ENCODE measurements at places on chromosomes 5 and 9.

GRCh38 chr9:6938873-6939272 is 181.1 kb downstream of the KDM4C start:
- no peak for DNase-seq

DNA sequence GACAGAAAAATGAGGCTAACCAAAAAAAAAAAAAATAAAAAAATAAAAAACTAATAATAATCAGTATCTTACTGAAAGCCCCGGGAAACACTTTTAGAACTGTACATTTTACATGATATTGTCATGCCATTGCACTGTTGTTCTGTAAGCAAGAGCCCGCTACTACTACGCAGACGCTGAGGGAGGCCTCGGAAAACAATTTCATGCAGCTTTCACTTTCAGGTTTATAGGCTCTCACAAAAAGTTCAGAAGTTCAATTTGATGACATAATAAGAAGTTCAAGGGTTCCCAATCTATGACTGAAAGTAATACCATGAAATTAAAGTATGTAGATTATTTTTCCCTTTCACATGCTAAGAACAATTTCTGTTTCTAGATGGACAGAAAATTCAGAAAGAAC is 318.3 kb upstream of the ITGA1 start:
- peak; percentile 45 for DNase-seq

GRCh38 chr5:71782771-71783770 is 64.0 kb downstream of the CARTPT start:
- DNase-seq, result peak; percentile 40

- no peak for DNase-seq
These were observed 119.6 kb upstream of the IL12B start for GRCh38 chr5:159449925-159450324.

DNA sequence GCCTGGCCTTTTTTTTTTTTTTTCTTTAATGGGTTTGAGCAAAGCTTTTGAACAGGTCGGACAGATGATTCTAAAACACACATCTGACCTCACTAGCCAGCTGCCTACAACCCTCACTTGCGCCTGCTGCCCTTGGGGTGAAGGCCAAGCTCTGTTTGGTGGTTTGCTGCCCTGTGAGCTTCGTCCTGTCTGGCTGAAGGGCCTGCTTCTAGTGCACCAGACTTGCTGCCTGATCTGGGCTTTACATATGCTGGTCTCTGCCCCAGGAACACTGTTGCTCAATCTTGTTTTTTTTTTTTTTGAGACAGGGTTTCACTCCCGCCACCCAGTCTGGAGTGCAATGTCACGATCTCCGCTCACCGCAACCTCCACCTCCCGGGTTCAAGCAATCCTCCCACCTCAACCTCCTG is 16.4 kb upstream of the DOLPP1 start:
- DNase-seq, result no peak

DNA sequence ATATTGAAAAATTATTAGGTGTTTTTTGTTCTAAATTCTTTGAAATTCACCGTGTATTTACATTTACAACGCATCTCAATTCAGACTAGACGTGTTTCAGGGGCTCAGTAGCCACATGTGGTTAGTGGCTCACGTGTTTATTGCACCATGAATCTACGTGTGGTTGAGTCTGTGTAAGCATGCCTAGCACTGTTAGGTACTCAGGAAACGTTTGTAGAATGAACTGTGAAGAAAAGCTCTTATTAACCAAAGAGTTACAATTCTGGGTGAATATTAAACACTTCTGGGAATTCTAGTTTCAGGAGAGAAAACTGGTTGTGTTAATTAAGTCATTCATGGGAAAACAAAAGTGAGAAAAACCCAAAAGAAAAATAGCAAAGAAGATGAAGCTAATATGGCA is 117.5 kb upstream of the CDH6 start:
- no peak for DNase-seq

DNA sequence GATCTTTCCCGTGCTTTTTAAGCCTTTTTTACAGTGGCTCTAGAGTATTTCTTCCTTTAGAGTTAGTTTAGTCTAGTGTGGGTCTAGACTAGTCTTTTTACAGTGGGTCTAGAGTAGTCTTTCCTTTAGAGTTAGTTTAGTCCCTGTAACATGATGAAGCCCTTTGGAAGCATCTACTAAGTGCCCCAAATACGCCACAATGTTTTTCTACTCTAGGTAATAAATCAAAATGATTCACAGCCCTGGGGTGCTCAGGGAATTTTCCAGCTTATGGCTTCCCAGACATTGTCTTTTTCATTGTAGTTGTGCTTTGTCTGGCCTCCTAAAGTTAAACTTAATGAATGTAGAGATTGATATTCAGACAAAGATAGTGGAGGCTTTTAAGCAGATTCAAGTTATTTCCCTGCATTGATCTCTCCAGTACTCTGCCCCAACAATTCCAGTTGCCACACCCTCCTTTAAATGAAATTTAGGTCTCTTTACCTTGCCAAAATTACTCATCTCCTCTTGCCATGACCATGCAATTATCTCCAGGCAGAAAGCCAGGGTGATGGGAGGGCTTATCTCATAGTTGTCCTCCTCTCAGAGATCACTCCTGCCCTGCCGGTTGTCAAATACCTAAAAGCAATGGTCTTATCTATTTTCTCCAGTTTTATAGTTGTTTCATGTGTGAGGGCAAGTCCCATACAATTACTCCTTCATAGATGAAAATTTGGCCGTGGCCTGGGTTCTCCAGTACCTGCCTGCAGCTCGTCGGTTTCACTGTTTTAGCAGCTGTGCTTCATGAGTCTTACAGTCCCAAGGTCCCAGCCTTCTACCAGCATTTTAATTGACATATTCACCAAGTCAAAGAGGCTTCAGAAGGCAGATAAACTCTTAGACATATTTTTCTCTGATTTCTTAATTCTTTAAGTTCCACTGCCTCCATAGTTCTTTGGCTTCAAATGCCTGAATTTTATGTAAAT is 794.0 kb upstream of the COX7C start:
- no peak for DNase-seq

GRCh38 chr5:141298376-141298775 is 5.5 kb downstream of the SLC25A2 start:
- DNase-seq, result no peak

GRCh38 chr9:137241490-137242268 is 592 bp downstream of the TUBB4B start:
- peak; percentile 65 for DNase-seq

- DNase-seq, result no peak
These were observed 47.7 kb downstream of the NSUN2 start for GRCh38 chr5:6585168-6585567.

DNA sequence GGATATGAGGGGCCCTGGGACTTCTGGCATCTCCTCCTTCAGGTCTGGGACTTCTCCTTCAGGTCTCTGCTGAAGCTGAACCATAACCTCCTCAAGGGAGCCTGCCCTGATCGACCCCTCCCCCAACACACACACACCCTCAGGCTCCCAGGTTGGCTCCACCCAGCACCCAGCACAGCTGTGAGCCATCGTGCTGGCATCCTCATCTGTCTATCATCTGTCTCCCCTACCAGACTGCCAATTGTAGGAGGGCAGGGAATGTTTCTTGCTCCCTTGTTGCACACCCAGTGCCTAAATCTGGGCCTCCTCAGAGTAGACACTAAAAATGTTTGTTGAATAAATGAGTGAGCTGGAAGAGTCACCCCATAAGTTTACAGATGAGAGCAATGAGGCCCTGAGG is 71.4 kb downstream of the LRSAM1 start:
- DNase-seq, result no peak

- no peak for DNase-seq
These were observed 55.9 kb upstream of the KLF9 start for GRCh38 chr9:70470050-70471015.

- no peak for DNase-seq
These were observed 1158.6 kb downstream of the CDH12 start for GRCh38 chr5:21694567-21694966.

GRCh38 chr9:116027511-116027910 is 126.1 kb upstream of the PAPPA start:
- no peak for DNase-seq

DNA sequence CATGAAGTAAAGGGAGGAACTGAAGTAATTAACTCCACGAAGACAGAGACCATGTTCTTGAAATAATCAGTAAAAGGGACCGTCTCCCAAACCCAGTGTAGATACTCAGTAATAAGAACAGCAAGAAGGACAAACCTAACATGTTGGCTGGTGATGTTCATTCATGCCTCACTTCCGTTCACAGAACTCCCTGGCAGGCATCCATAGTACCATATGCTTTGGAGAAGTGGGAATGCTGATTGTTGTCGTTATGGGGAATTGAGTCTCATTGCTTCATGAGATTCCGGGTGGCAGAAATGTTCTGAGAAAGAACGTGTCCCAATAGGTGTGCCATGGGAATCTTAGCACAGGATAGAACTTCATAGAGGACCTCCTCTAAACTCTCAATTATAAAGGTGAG is 452.3 kb downstream of the ZSWIM6 start:
- no peak for DNase-seq

DNA sequence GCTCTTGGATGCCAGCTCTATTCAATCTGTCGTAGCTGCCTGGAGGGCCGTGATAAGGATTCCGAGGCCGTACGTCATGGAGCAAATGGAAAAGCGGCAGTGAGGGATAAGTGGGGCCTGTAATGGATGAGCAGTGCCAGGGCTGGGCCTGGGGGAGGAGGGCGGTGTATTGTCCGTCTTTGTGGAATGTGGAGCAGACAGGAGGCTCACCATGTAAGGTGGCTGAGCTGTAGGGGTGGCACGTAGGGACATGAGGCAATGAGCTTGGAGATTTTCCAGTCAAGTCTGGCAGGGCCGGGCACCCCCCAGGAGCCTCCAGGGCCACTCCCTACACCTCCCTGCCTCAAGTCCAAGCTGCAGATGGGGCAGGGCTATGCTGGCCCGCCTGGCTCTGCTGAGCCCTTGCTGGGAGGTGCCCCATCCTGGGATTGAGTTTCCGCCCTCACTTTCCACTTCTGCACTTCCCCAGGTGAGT is 29.2 kb downstream of the NCS1 start:
- DNase-seq, result no peak

DNA sequence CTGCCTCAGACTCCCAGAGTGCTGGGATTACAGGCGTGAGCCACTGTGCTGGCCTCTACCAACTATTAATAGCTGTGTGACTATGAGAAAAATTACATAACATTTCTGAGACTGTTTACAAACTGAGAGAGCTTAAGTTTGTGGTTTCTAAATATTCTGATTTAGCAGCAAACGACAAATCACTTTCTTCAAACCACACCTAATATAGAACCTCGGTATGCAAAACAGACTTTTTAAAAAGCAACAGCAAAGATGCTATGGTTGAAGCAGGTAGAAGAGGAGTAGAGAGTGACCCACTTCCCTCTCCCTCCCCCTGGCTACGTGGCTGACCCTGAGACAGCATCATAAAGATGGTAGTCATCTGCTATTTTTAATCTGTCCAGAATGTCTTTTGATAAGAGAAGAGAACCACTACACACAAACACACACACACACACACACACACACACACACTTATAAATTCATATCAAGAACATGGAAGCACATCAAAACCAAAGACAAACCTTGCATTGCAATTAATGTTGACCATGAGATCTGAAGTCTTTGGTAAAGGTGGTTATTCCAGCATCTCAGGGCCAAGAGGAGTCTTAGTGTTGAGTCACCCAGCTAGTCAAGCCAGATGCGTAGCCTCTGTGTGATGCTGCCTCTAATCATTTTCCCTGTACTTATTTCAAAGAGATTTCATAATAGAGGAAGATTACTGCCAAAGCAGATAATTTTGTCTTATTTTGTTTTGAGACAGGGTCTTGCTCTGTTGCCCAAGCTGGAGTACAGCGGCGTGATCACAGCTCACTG is 58.1 kb upstream of the TMEM215 start:
- no peak for DNase-seq

DNA sequence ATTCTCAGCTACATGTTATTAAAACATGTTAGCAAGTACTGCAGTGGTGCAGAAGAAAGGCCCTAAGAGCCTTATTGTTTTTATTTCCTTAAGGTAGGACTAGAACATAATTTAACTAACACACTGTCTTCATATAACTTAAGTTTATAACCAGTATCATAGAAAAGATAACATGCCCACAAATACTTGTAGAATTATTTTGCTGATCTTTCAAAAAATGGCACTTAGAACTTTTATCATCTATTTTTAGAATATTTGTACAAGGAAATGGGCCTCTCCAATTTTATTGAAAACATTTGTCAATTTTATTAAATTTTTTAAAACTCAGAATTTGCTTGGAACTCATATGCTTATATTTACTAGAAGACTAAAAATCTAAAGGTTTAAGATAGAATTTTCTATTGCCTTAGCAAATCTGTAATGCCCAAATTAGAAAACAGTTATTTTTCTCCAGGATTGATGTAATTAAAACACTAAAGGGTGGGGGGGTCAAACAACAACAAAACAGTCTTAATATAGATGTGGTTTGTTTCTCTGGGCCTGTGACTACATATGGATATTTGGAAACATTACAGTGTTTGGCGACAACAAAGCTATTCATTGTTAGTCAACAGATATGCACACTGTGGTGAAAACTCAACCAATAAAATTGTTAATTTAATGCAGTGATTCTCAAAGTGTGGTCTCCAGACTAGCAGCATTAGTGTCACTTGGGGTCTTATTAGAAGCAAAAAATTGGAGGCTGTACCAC is 360.4 kb downstream of the PDE4D start:
- DNase-seq, result no peak

DNA sequence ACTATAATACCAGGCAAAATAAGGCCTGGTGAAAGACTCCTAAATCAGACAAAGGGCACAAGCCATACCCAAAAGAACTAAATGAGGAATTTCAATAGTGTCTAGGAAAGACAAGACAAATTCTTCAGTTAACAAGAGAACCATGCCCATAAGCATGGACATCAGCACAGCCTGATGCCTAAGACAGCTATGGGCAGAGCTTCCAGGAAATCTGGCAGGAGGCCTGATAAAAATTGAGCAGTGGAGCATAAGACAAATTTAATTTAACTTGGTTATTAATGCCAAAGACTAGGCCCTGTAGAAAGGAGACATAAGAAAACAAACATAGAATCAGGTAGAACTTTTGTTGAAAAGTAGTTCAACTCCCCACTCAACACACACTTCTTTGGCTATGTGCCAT is 17.3 kb downstream of the KLHL3 start:
- DNase-seq, result no peak

- DNase-seq, result no peak
These were observed 592.6 kb downstream of the MTRR start for GRCh38 chr5:8461543-8461942.

GRCh38 chr5:133050521-133050920 is 1.3 kb upstream of the HSPA4 start:
- DNase-seq, result peak; percentile 17

DNA sequence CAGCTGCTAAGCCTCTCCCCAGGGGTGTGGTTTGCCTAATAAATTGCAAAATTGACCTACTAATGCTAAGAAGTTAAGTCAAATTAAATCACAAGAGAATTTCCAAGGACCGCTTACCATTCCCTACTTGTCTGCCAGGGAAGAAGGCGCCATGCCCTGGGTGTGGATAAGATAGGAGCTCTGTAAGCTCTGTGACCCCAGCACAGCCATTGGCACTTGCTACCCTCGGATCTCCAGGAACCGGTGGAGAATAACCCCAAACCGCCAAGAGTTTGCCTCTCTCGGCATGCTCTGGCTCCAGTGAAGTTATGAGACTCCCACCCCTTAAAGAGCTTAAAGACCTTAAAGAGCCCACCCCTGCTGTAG is 58.9 kb downstream of the NEURL1B start:
- DNase-seq, result no peak

- DNase-seq, result no peak
These were observed 182.4 kb downstream of the IRX1 start for GRCh38 chr5:3778000-3778550.
